NCI-H1417 treated with DMSO at 0.1 percent for 48 hours (cell line): ENCODE measurements at places on chromosomes 16 and 17.

DNA sequence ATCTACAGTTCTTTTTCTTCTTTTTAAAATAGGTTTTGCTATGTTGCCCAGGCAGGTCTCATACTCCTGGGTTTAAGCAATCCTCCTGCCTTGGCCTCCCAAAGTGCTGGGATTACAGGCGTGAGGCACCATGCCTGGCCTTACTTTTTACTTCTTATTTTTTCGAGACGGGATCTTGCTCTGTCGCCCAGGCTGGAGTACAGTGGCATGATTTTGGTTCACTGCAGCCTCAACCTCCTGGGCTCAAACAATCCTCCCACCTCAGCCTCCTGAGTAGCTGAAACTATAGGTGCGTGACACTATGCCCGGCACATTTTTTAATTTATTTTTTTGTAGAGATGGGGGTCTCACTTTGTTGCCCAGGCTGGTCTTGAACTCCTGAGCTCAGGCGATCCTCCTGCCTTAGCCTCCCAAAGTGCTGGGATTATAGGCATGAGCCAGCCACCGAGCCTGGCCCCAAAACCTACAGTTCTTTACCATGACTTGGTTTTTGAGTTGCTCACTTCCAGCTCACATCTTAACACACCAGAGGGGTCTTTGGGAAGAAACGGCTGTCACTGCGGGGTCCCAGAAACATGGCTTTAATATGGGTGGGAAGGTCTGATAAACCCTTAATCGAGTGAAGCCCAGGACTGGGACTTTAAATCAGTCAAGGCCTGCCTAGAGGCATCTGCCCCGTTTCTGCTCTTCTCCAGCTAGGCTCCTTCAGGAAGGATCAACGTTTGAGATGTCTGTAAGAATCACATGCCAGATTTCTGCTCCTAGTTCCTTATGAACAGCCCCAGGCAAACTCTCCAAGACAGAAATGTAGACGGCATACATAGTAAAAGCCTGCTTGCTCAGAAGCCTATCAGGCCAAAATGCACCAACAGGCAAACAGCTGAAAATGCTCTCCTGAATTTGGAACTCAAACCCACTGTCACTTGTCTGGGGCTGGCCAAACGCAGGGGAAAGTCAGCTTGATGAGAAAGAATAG lies 91.7 kb upstream of the TOB1 start:
- no peak for DNase-seq

GRCh38 chr17:51908841-51909537 lies 249.5 kb downstream of the CA10 start:
- DNase-seq, result no peak

- DNase-seq, result no peak
These were observed 29.7 kb downstream of the DCAKD start for GRCh38 chr17:45021607-45022287.

DNA sequence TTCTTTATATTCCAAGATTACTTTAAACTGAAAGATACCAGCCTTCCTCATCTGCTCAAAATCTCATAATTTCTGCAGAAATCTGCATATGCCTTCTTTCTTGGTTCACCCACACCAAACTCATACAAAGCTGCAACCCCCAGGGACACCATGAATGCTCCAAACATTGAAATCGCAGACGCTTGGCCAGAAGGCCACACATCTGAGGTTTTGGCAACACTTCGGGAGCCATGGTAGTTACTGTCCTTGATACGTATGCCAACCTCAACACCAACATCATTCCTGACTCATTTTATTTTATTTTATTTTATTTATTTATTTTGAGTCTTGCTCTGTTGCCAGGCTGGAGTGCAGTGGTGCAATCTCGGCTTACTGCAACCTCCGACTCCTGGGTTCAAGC lies 11.8 kb downstream of the GSPT1 start:
- no peak for DNase-seq

DNA sequence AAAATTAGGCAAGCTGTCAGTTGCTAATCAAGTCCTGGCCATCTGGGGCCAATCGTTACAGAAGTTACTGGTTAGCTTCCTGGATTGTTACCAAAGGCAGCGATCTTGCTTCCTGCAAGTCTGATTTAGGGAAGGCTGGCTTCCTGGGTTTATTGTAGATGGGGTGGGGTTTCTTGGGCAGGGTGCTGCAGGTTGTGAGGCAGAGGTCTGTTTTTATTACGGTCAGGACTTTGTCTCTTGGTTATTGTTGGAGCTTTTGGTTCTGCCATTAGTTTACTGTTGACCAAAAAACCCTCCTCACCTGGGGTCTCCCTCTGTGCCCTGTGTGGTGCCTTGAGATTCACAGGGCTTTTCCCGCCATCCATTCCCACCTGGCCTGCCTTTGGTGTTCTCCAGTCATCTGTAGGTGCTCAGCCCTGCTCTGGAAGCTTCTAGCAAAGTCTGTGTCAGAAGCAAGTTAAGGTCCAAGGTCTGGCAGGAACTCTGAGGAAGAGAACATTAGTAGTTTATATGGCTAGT lies 36.9 kb downstream of the SLC47A1 start:
- DNase-seq, result no peak

DNA sequence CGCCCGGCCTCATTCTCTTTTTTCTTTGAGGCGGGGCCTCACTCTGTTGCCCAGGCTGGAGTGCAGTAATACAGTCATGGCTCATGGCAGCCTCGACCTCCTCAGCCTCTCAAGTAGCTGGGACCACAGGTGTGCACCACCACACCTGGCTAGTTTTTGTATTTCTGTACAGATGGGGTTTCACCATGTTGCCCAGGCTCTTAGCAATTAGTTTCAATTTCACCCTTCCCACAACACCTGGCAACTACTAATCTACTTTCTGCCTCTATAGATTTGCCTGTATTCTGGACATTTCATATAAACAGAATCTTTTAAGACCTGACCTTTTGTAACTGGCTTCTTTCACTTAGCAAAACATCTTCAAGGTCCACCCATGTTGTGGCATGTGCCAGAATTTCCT lies 8.0 kb upstream of the NT5M start:
- no peak for DNase-seq

DNA sequence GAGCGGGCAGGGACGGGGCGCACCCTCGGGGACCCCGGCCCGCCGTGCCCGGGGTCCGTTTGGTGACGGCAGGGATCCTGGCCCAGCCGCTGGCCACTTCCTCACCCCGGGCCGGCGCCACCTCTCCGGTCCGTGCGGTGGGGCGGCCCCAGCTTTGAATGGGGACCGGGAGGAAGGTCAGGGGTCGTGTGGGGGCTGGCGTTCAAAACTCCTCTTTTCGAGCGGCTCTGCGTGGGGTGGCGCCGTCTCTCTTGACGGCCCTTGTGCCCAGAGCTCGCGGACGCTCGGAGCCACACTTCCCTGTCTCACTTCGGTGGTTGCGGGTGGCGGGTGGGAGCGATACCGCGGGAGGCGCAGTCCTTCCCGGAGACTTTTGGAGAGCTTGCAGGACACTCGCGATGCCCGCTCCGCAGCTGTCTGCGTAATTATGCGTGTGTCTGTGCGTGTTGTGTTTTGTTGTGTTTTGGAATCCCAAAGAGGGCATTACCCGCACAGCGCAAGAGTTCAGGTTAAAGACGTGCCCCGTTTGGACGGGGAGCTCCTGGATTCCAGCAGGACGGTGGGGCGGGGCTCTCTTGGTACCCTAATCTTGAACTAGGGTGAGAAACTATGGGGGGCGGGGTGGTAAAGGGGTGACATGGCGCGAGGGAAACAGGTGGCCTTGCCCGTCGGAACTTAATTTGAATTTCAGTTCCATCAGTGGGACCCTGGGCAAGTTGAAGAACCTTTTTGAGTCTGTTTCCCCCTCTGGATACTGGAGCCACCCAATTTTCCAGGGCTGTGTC lies 637 bp downstream of the PLCG2 start:
- no peak for DNase-seq

DNA sequence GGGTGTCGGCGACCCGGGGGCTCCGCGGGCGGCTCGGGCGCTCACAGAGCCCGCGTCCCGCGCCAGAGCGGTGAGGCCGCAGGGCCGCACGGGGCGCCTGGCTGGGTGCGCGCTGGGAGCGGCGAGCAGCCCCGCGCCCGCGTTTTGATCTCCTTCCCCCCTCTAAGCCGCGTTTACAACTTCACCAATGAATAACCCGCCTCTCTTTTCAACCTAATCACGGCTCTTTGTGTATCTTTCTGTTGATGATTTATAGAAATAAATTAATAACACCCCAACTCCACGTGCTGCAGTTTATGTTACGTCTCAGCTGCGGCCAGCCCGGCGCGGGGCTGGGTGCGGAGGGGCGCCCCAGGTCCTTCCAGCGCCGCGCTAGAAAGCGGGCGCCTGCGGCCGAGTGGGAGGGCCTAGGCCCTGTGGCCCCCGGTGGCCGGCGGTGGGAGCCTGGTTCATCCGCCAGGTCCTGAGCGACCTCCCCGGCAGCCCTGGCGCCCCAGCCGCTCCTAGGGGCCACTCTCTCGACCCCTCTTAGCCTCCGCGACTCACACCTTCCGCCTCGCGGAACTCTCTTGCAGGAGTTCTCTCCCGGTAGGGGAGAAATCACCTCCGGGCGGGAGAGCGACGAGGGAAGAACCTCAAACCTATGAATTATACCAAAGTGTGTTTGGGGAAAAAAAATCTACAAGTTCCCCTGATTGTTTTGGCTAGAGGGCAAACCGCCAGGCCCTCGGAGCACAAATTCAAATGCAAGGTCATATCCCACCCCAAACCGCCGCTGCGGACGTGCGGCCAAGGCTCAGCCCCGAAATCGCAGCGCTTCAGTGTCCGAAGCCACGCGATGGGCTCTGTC lies 1.9 kb downstream of the HNF1B start:
- no peak for DNase-seq

DNA sequence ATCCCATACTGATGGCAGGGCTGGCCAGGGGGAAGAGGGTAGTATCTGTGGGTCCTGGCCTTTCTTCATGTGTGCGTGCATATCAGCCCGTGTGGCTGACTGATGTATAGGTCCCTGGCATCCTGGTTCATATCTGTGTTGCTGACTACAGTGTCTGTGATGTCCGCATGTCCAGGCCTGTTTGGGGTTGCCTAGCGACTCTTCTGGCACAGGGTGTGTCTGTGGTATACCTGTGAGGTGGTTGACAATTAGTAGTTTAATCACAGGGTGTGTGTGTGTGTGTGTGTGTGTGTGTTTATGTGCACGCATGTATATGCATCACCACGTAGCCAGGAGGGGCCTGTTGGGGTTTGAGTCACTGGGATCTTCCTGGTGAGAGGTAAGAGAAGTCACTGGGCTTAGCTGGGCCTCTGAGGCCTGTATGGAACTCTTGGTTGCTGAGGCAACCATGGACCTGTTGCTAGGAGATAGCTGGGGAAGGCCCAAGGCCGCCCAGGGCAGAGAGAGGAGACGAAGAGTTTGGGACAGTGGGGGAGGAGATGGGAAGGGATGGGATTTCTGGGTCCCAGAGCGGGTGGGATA lies 603 bp upstream of the TMEM95 start:
- no peak for DNase-seq

DNA sequence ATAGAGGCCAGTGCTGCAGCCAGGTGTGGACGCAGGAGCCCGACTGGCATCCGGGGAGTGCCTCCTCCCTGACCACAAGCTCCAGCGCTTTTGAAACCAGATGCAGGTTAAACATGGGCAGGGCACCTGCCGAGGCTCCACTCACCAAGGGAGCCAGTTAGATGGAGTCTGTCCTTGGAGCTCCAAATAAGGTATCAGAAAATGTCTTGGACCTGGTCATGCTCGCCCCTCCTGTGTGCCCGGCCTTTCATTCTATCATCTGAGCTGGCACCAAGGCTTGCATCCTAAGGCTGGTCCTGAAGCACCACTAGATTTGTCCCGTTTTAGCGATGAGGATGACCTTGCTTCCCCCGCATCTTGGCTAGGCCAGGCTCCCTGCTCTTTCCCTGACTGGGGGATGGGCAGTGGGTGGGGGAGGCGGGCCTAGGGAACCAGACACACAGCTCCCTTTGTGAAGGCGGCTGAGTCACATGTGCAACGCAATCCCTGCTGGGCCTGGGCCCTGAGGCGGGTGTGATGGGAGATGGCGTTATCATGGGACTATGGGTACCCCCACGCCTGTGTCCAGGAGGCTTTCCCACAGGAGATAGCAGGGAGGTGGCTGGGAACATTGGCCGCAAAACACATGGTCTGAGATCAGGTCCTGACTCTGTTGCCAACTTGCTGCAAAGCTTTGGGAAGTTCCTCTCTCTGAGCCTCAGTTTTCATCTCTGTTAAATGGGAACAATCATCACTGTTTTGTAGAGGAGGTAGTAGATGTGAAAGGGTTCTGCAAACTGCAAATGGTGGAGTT lies 5.0 kb upstream of the ADGRG1 start:
- DNase-seq, result no peak

DNA sequence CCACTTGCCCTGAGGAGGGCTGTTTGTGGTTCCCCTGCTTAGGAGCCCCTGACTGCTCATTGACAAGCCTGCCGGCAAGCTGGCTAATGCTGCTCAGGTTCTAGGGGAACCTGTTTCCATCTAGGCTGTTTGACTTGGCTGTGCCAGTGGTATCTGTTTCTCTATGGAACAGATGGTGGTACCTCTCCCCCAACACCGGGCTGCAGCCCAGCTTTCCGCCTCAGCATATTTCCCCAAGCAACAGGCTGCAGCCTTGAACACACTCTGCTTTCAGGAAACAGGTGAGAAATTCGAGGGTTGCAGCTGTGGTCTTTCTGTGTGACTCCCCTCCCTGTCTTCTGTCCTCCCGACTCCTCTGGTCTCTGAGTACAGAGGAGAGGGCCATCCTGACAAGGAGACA lies 132.3 kb downstream of the TMEM132E start:
- no peak for DNase-seq

DNA sequence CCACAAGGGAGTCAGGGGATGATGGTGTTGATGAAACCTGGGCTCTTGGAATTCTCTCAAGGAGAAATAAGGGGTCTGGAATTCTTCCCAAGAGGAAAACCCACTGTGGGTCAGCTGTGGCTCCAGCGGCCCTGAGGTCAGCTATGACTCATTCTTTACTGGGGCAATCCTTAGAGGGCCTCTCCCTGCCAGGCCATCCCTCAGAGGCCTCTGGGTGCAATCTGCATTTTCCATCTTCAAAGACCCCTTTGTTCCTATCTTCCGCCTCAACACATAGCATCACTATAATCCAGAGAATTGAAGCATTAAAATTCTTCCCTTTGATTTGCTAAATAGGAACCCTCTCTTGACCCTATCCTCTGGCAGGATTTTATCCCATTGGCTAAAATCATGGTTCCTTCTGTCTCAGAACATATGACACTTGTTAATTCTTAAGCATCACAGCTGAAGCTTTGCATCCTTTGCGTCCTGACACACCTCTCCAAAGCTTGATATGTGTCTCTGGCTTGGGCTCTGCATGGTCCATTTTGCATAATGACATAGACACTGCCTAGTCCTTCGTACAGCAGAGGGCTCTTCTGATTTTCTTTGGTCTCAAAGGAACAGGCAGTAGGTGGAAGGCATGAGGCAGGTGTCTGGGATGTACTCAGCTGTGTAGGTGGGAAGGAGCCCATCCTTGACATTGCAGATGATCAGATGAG lies 4.4 kb upstream of the KRT37 start:
- no peak for DNase-seq
